ENCODE measurements at places on chromosomes 12 and 14.

- DNase-seq, result no peak
Measured at GRCh38 chr14:84789012-84789411, 740.9 kb upstream of the FLRT2 start.

DNA sequence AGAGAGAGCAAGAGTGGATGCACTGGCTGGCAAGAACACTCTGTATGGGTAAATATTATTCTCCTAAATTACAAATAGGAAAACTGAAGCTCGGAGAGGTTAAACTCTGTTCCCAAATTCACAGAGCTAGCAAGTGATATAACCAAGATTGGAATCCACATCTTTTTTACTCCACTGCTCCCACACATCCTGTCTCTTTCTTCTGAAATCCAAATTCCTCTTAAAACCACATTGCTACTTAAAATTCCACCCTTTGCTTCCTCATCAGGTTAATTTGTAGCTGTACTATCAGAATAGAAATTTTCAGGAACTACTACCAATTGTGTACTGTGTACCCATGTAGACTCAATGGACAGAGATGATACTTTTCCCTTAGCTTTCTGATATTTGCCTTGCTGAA, 74.4 kb downstream of the ARMH4 start:
- DNase-seq, result no peak

GRCh38 chr12:2179953-2180736, 127.4 kb downstream of the CACNA1C start:
- no peak for DNase-seq

DNA sequence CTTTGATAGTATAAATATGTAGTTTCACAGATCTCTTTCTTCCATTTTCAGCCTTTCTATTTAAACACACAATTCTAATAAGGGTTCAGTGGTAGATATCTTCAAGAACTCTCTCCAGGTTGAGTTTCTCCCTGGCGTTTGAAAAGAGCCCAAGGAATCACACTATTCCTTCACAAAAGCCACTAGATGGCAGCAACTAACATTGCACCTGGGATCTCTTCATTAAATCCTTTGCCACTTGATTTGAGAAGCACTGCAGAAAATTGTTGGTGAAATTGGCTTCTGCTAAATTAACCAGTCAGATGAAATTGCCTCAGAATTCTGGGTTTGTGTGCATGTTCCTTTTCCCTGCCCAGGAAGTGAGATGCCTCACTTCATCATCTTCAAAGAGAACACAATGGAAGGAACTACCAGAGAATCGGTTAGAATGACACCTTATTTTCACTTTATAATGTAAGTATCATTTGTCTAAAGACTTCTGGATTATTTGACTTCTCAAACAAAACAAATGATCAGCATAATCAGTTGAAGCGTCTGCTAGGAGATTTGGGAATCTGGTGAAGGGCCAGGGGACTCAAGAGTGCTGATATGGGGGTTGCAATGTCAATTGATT, 6.8 kb downstream of the CCDC198 start:
- no peak for DNase-seq

DNA sequence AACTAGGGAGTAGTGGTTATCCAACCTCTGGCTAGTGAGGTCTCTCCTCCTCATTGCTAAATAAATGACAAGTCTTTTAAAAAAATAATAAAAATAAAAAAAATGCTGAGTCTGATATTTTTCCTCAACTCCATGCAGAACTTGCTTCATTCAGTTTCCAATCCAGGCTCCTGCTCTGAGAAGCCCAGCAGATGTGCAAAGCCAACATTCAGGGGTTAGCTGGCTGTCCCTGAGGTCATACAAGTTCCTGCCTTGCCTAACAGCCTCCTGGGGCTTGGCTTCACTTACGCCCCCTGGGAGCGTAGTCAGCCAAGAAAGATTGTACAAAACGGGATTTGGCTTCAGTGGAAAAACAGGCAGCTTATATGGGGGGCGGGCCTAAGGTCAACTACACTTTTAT, 23.3 kb downstream of the RTRAF start:
- no peak for DNase-seq

DNA sequence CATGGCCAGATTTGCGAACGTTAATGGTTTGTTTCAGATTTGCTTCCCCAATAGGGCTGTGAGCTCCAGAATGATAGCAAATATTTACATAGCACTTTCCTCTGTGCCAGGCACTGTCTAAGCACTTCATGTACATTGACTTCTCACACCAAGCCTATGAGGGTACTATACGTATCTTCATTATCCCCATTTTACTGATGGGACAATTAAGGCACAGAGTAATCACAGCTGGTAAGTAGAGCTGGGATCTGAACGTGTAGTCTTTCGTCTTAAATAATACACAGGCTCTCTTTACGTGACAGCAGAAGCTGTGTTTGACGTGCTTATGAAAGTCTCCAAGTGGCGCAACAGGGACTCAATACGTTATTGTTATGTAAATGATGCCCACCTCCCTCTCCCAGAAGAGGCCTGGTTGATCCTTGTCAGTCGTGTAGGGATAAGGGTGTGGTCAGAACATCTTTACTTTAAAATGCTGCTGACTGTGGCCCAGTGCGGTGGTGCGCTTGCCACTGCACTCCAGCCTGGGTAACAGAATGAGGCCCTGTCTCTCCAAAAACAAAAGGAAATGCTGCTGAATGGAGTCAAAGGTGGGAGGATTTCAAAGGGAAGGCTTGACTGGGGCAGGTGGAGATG, 66.3 kb upstream of the TCL1B start:
- DNase-seq, result no peak

DNA sequence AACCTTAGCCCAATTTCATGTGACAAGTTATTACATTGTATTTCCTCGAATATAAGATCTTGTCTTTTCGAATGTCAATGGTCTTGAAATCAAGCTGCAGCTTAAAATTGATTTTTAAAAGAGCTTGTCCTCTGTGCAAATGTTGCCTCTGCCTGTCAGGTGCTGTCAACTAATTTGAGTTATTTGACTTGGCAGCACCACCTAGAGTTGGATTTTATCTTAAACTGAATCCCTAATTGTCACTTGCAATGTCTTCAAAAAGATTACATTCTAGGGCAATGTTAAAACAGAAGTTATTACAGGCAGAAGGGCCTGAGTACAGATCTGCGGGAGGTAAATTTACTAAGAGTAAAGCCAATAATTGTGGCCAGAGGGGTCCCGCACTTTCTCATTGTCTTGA, 26.2 kb upstream of the TUNAR start:
- DNase-seq, result no peak

All from activated CD8-positive, alpha-beta memory T cell treated with anti-CD3 and anti-CD28 coated beads for 48 hours (primary cell).